ENCODE measurements at places on chromosomes 7 and 10. TPM values are rescaled to one million over a fixed set of nuclear protein-coding genes. Genes with fewer than 3 reads are reported as not detected.

Gene POM121
- total RNA-seq, result 10.8 TPM

Gene CCL24
- total RNA-seq, result not detected

Gene SPDYE2
- total RNA-seq, result not detected

Gene NRCAM
- total RNA-seq, result 85.1 TPM

Gene CTNNA3
- total RNA-seq, result 0.29 TPM

Gene TLX1
- not detected for total RNA-seq

Gene VAX1
- total RNA-seq, result not detected

Gene C10orf53
- not detected for total RNA-seq
